ENCODE measurements at places on chromosomes 2 and 18. TPM values are rescaled to one million over a fixed set of nuclear protein-coding genes. Genes with fewer than 3 reads are reported as not detected.

COPS8 gene
- 77.3 TPM for total RNA-seq

LYPD6B gene
- total RNA-seq, result not detected

SERPINB4 gene
- total RNA-seq, result not detected

KATNAL2 gene
- 4.1 TPM for total RNA-seq

PROKR1 gene
- total RNA-seq, result 0.12 TPM

FSHR gene
- total RNA-seq, result 0.31 TPM

CERKL gene
- total RNA-seq, result not detected

ITPRIPL1 gene
- 2.1 TPM for total RNA-seq

ACOXL gene
- total RNA-seq, result 0.12 TPM

ZNF804A gene
- total RNA-seq, result not detected

ABCG8 gene
- not detected for total RNA-seq

COLEC12 gene
- 14.2 TPM for total RNA-seq

TRIM54 gene
- total RNA-seq, result 105 TPM

TMEM163 gene
- 3.5 TPM for total RNA-seq

- DNase-seq, result no peak
Measured at GRCh38 chr2:18077704-18078103, 199.2 kb downstream of the KCNS3 start.

GRCh38 chr2:120470041-120470965 is 124.4 kb downstream of the INHBB start:
- peak; percentile 84 for DNase-seq

DNA sequence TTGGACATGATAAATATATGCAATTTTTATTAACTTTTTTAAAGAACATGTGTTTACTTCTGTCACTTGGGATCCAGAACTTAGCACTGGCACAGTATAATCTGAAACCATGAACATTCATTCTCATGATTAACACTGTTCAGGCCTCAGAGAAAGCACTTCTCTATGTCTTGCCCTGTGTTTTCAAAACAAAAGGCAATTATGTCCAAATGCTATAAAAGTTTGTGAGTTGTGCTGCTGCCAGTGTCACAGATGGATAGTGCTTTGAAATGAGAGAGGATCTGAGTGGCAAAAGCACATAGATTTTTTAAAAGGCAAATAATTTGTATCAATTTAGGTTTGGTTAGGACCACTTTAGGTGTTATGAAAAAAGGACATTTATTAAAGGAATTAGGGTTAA is 470.5 kb upstream of the FAM98A start:
- no peak for DNase-seq

GRCh38 chr18:54263904-54264336 is 5.4 kb upstream of the POLI start:
- DNase-seq, result no peak

GRCh38 chr2:196206804-196207203 is 35.4 kb upstream of the STK17B start:
- DNase-seq, result no peak

DNA sequence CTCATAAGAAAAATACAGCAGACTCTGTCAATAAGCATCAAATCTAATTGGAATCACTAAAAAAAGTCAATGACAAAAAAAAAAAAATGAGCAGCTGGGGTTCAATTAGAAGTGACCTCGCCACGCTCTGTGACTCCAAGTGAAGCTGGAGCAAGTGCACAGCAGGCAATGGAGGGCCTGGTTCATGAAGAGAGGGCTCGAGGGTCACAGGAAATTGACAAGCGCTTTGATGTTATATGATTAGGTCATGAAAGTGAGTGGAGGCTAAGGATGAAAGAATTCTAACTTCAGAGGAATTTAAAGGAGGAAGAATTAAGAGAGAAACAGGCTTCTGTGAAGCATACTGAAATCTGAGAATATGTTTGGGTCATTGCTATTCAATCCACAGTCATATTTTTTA is 85.4 kb upstream of the TMEM18 start:
- no peak for DNase-seq

DNA sequence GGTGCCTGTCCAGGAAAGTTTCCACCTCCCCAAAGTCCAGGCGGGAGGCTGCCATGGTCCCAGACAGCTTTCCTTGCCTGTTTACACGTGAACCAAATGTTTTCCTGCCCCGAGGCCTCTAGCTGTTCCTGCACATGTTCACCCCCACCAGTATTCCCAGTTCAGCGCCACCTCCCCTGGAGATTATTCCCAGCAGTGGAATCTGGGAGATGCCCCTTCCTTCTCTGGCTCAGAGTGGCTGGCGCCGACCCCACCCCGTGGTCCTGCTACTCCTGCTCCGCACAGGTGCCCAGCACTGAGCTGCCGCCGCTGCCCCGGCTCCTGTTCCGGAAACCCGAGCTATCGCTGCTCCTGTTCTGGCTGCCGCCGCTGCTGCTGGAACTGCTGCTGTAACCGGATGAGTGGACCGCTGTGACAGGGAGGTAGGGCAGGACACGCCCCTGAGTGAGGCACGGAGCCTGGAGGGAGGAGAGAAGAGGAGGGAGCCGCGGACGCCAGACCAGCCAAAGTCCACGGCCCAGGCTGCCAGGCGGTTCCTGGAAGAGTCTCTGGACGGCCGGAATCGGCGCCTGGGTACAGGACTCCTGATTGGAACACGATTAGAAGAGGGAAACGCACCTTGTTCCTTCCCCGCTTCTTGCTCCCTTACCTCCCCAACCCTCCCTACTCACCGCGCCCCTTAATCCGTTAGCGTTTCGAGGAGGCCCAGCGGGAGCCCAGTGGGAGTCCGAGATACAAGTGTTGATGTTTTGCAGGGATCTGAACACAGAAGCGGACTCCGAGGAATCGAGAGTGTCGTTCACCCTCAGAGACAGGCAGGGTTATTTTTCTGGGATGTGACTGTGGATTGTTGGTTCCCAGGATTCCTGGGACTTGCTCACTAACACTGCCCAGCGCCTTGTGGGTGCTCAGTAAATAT is at the start of gene PDE11A:
TSS of gene PDE11A (minus strand) at position 395 of the 919 bp plus-strand sequence. CDS start at position 55, 340 bp downstream.
- peak; percentile 82 for DNase-seq

- no peak for DNase-seq
Measured at GRCh38 chr18:1104181-1104881, 199.7 kb downstream of the ADCYAP1 start.

DNA sequence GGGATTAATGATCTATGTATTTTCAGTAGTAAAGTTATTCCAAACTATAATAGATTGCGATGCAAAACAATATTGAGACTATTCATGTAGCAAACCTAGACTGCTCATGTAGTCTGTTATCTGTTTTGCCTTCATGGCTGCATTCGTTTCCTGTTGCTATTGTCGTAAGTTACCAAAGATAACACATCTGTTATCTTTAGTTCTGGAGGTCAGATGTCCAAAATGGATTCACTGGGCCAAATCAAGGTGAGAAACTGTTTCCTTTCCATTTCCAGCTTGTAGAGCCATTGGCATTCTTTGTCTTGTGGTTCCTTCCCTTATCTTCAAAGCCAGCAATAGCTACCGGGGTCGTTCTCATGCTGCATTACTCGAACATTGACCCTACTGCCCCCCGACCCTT is 20.9 kb downstream of the ITGAV start:
- DNase-seq, result no peak

GRCh38 chr2:37326285-37326684 is 1.7 kb upstream of the PRKD3 start:
- peak; percentile 36 for DNase-seq

GRCh38 chr2:202178346-202178958 is 59.9 kb downstream of the SUMO1 start:
- peak; percentile 47 for DNase-seq

- DNase-seq, result no peak
Measured at GRCh38 chr2:18506883-18507509, 53.5 kb downstream of the RDH14 start.

GRCh38 chr2:129689653-129690448 is 289.6 kb upstream of the RAB6C start:
- DNase-seq, result no peak

DNA sequence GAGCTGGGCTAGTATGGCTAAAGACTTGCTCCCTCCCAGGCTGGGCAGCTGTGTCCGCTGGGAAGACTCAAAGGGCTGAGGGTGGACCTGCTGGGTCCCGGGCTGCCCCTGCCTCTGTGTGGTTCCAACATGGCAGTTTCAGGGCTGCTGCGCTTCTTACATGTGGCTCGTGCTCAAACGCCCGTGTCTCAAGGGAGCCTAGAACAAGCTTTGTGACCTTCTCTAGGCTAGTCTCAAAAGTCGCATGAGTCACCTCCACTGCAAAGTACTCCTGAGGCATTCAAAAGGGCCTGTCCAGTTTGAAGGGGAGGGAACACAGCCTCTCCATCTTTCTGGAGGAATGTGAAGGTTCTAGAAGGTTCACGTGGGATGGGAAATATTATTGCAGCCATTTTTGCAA is 44.7 kb upstream of the RAB31 start:
- no peak for DNase-seq

DNA sequence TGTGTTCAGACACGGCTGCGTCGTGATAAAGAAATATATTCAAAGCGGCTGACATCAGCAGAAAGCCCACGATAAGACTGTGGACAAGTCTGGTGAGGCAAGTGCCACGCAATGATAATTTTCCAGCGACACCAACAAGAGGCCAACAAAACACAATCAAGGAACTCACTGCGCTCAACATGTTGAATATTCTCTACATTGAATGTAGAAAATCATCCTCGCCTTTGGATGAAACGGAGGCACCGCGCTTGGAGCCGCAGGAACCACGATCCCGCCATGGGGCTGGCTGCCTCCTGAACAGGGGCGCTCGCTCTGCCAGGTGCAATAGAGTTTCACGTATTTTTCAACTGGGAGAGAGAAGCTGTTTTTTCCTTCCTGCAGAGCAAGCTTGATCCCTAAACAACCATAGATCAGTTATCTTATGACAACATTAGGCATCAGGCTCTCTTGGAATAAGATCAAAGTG is 220.3 kb downstream of the ATAD2B start:
- no peak for DNase-seq

DNA sequence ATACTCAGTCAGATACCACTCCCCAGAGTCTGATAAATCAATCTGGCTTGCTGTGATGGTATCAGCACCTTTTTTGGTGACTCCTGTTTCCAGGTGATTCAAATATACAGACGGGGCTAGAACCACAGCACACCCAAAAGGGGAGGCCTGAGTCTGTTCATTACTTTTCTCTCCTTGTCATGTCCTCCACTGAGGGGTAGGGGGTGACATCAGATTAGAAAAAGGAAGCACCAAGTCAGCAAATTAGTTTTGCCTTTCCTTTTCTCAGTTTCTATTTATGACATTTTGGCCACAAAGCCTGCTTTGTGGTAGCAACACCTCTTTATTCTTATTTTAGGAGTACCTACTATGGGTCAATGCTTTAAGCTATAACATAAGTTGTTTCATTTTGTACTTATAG is 127.4 kb downstream of the CCDC102B start:
- no peak for DNase-seq
